K562 (cell line): ENCODE measurements at places on chromosomes 7 and 10.
A peak's percentile ranks its signal among the peaks of the same experiment; 100 is the strongest.

- no peak for DNase-seq
Observed at GRCh38 chr10:108014902-108015177, 850.3 kb upstream of the SORCS1 start.

GRCh38 chr10:88270871-88271713 is 312.0 kb downstream of the RNLS start:
- no peak for DNase-seq

DNA sequence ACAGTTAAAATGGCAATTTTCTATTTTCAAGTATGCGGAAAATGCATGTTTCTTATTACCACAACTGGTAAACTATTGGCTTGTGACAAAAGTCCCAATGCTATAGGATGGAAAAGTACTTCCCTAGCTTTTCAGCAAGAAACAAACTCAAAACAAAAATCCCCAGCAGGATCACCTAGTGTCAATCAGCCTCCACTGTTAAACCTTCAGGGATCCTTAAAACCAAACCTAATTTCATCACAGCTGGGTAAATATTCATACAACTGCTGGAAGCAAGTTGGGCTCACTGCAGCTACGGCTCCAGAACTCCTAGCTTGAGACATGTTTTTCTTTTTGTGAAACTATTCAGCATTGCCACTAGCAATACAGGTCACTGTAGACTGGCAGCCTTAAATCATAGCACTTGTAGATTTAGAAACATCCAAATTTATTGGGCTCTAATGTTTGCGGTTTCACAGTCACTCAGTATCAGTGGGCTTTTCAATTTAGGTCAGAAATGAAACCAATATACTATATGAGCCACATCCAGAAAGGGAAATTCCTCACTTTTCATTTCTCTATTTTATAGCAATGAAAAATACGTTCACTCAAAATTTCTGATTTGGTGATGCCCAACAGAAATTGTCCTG is 145.2 kb upstream of the ANK3 start:
- no peak for DNase-seq

- DNase-seq, result no peak
Observed at GRCh38 chr10:108957681-108958080, 965.6 kb downstream of the XPNPEP1 start.

GRCh38 chr7:5423306-5423975 is at the start of gene TNRC18:
TSS of gene TNRC18 (minus strand) at chr7:5423834. CDS start at chr7:5421246, 2,588 bp downstream.
- DNase-seq, result peak; percentile 91

GRCh38 chr10:71279590-71280170 is 39.4 kb upstream of the SLC29A3 start:
- no peak for DNase-seq

DNA sequence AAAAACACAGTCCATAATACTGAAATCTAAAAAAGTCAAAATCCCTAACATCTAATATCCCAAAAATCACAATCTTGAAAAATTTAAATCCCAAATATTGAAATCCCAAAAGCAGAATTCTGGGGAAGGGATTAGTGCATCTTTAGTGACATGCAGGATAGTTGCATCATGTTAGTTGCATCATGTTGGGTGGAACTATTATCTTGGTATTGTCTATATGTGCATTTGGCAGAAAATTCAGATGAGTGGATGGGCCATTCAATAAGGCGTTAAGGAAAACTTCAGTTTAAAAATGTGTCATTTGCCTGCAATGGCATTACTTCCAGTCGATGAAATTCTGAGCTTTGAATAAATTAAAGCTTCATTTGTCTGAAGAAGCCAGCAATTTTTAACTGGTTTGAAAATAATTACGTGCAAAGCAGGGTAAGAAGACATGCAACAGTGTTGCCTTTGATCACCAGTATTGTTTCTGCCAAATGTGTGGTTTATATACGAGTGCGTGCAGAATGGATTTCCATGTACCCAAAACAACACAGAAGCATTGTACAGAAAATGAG is 221.4 kb upstream of the NFE2L3 start:
- no peak for DNase-seq

DNA sequence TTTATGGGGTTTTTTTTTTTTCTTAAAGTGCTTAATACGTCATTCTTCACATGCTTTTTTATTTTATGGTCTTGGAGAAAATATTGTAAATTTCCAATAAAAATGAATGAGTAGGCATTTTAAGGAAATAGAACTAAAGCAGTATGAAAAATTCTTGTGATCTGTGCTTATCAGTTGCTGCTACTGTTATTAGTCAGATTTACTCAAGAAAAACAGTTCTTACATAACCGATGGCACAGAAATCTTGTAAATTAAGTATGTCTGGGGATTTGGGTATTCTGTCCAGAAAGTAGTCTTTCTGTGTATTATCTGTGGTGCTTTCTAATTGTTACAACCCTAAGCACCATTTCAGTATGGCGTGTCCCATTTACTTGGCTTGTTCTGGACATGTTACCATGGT is 64.7 kb downstream of the LRGUK start:
- DNase-seq, result no peak

DNA sequence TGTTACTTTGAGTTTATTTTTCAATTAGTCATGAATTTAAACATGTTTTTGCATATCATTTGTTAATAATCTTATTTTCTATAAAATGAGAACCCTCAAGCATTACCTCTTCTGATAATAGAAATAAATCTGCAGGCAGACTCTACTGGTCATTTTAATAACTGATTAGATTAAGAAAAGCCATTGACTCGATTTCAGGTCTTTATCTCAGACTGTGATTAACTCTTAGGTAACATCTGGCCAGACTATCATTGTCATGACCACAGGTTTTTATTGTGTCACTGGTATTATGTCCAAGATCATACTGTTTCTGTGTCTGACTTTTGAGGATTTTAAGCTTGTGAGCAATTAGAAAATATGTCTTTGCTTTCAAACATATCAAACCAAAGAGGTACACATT is 83.6 kb upstream of the SLC13A1 start:
- DNase-seq, result no peak

DNA sequence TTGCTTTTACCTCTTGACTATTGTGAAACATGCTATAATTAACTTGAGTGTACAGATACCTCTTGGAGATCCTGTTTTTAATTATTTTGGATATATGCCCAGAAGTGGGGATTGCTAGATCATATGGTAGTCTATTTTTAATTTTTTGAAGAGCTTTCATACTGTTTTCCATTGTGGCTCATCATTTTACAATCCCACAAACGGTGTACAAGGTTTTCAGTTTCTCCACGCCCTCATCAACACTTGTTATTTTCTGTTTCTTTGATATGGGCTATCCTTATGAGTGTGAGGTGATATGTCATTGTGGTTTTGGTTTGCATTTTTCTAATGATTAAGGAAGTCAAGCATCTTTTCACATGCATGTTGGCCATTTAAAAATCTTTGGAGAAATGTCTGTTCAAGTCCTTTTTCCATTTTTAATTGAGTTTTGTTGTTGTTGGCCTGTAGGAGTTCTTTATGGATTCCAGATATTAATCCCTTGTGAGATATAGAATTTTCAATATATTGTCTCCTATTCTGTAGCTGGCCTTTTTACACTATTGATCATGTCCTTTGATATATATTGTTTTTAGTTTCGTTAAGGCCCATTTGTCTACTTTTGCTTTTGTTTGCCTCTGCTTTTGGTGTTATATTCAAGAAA is 7.5 kb downstream of the AGK start:
- no peak for DNase-seq

- DNase-seq, result no peak
Observed at GRCh38 chr7:21550076-21550475, 7.2 kb downstream of the DNAH11 start.

- DNase-seq, result no peak
Observed at GRCh38 chr7:53094827-53095226, 59.4 kb downstream of the POM121L12 start.

GRCh38 chr10:100566561-100566960 is 30.8 kb downstream of the HIF1AN start:
- DNase-seq, result no peak

DNA sequence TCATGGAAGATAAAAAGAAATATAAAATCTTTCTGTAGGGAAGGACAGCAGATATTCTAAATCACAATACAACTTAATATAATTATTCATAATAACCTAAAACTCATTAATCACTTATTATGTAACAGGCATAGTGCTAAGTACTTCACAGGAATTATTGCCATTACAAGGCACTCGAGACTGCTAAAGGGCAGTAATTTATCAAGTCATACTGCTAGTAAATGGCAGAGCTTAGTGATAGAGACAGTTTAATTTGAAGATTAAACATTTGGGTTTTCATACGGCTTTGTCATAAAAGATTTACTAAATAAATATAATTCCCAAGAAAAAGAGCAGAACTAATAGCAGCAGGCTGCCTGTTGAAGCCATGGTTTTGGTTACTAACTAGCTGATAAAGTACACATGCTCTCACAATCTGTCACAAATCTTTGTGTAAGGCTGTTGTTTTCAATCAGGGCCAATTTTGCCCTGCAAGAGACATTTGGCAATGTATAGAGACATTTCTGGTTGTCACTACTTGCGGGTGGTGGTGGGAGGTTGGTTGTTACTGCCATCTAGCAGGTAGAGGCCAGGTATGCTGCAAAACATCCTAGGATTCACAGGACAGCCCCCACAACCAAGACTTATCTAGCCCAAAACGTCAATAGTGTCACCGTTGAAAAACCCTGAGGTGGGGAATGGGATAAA is 233.3 kb upstream of the CACNA2D1 start:
- no peak for DNase-seq

DNA sequence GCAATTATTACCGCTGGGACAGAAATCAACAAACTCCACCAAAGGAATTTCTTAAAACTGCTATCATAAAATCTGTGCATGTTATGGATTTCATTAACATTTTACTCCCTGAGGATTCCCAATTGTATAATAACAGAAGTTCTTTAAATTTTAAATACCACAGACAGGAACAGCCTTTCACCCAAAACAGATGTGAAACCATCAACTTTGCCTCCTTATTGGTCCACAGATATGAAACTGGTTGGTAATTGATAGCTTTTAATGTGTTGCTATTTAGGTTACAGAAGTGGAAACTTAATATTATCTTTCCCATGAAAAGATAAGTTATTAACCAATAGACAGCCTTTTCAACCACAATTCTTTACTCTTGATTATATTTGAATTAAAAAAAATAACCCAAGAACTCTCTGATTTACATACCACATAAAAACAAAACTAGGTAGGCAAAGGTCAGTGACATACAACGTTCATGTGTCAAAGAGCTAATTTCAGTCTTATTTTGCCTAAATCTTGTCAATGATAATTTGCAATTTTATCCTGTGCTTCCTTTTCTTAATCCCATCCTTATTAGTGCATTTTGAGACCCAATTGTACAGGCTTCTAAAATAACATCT is 90.0 kb downstream of the NRP1 start:
- DNase-seq, result no peak

GRCh38 chr10:44801383-44802327 is 109.5 kb upstream of the TMEM72 start:
- no peak for DNase-seq
